Activated T-helper 1 cell treated with anti-CD3 and anti-CD28 coated beads, Interleukin-12 subunit alpha, Interleukin-12 subunit beta, Interleukin-2, Interleukin-4 antibody, amounts not matched to agents 30 ng/mL and 10 ng/mL and 1 ng/mL, durations not matched to agents 14 hours and 24 hours and 36 hours (primary cell): ENCODE measurements at places on chromosomes 13 and 19. TPM values are rescaled to one million over a fixed set of nuclear protein-coding genes. Genes with fewer than 3 reads are reported as not detected.

Gene SBNO2
- 95.5 and 96.9 TPM in 2 replicates for total RNA-seq

Gene TGFBR3L
- total RNA-seq: 6.9 and 7.5 TPM in 2 replicates

Gene SULT2B1
- not detected in 2 replicates for total RNA-seq

DNA sequence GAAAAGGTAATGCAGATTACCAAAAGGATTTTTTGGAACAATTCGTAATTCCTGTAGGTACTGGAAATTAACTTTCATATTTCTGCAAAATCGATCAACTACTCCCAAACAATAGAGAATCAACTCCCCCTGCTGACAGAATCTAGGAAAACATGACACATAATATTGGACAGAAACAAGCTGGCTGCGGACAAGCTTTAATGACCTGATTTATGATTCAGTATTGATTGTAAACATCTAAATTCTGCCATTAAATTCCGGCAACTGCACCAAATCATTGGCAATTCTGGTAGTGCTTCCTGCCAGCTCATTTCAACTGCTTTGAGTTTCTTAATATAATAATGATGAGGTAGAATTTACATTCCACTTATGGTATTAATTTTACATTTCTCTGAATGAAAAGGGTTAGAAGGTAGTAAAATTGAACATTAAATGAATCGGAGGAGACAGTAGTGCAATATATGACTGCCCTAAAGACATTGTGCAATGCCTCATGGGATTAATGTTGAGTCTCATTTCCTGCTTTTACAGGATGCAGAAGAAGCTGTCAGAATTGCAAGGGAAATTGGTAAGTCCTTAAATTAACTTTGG is 146.5 kb downstream of the PCCA start:
- no peak for DNase-seq

DNA sequence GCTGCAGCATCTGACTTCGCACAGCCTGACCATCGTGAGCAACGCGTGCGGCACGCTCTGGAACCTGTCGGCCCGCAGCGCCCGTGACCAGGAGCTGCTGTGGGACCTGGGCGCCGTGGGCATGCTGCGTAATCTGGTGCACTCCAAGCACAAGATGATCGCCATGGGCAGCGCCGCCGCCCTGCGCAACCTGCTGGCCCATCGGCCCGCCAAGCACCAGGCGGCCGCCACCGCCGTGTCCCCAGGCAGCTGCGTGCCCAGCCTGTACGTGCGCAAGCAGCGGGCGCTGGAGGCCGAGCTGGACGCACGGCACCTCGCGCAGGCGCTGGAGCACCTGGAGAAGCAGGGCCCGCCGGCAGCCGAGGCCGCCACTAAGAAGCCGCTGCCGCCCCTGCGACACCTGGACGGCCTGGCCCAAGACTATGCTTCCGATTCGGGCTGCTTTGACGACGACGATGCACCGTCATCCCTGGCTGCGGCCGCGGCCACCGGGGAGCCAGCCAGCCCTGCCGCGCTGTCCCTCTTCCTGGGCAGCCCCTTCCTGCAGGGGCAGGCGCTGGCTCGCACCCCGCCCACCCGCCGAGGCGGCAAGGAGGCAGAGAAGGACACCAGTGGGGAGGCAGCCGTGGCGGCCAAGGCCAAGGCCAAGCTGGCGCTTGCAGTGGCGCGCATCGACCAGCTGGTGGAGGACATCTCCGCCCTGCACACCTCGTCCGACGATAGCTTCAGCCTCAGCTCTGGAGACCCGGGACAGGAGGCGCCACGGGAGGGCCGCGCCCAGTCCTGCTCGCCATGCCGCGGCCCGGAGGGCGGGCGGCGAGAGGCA is 13.6 kb downstream of the C19orf25 start:
- no peak for DNase-seq

GRCh38 chr19:11092181-11092538 is 2.9 kb downstream of the LDLR start:
- DNase-seq: peak; percentile 53

DNA sequence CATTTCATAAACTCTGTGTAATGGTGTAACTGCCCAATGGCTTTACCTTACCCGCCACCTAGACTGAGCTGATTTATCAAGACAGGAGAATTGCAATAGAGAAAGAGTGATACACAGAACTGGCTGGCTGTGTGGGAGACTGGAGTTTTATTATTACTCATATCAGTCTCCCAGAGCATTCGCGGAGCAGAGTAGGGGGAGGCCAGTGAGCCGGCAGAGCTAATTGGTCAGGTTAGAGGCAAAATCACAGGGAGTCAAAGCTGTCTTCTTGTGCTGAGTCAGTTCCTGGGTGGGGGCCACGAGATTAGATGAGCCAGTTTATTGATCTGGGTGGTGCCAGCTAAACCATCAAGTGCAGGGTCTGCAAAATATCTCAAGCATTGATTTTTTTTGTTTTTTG is 23.4 kb upstream of the SLITRK1 start:
- DNase-seq: no peak

GRCh38 chr19:17118957-17119356 is 43.4 kb downstream of the MYO9B start:
- DNase-seq: no peak
